ENCODE measurements at places on chromosomes 4 and X.
A peak's percentile ranks its signal among the peaks of the same experiment; 100 is the strongest.

DNA sequence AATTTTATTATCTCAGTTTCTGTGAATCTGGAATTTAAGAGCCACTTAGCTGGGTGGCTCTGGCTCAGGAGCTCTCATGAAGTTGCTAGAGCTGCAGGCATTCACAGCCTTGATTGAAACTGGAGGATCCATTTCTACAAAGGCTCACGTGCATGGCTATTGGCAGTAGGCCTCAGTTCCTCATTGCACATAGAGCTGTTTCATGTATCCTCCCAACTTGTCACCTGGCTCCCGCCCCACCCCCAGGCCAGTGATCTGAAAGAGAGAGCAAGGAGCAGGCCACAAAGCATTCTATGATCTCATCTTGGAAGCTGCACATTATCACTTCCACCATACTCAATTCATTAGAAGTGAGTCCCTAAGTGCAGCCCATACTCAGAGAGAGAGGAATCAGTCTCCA is 18.5 kb upstream of the AP1AR start:
- no peak for DNase-seq

- DNase-seq = no peak
Measured at GRCh38 chr4:4533461-4534169, 8.2 kb downstream of the STX18 start.

DNA sequence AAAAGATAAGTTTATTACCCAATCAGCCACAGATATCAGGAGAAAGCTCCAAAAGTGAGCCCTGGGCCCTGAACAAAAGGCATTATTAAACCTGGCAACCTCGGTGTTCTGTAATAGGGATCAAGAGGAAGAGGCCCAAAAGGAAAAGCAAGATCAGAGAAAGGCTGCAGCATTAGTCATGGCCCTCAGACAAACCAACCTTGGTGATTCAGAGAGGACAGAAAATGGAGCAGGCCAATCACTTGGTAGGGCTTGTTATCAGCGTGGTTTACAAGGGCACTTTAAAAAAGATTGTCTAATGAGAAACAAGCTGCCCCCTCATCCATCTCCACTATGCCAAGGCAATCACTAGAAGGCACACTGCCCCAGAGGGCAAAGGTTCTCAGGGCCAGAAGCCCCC is 75.7 kb downstream of the AGTR2 start:
- DNase-seq = no peak

DNA sequence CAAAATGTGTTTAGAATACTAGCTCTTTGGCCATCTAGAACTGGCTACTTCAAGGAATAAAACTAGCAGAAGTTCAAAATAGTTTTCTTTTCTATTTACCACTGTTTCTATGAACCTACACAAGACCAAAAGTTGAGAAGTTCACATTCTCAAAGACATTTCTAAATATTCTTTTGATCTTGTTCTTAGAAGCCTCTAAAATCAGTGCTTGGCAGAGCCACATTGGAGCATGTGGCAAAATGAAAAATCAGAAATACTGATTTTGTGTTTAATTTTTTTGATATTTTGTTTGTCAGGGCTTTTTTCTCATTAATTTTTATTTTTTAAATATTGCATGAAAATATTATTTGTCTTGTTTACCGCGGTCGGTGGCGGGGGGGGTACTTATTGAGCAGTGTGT is 853.8 kb upstream of the INTU start:
- no peak for DNase-seq

- DNase-seq = no peak
Measured at GRCh38 chr4:187184508-187184907, 460.9 kb upstream of the FAT1 start.

DNA sequence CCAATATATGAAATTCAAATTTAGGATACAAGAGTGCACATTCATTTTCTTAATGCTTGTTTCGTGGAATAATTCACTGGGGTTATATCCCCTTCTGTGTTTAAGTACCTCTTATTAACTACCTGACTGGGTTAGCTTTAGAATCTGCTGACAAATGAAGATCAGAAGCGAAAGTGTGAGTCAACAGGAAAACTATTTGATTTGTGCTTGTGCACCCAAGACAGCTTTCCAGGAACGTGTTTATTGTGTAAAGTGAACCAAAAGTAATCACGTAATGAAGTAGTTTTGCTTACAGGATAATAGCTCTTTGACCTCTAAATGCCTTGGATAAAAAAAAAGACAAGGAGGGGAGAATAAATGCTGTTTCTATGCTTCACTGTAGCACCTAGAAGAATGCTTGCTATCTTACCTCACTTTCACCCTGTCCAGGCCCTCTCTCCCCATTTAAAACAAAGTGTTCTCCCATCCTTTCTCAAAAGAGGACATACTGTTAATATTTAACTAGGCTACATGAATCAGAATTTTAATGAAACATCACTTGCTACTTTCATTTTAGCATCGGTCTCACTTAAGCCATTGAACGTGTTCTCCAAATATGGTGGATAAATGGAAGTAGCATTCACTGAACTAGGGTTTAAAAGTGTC is 141.9 kb downstream of the THOC2 start:
- no peak for DNase-seq

DNA sequence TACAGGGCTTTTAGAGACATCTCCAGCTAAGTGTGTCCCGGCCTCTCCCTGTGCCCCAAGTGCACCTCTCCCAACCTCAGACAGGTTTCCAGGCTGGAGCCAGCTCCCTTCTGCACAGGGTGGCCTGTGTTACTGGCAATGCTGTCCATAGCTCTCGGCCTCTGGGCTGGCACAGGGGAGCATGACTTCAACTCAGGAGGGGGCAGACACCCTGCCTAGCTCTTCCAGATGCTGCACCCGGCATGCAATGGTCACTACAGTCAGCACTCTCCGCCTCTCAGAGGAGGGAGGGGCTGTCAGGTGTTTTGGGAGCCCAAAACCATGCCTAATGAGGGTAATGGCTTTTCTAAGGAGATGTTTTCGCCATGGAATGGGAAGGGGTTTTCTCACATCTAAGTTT is 2.4 kb upstream of the IRAK1 start:
- no peak for DNase-seq

DNA sequence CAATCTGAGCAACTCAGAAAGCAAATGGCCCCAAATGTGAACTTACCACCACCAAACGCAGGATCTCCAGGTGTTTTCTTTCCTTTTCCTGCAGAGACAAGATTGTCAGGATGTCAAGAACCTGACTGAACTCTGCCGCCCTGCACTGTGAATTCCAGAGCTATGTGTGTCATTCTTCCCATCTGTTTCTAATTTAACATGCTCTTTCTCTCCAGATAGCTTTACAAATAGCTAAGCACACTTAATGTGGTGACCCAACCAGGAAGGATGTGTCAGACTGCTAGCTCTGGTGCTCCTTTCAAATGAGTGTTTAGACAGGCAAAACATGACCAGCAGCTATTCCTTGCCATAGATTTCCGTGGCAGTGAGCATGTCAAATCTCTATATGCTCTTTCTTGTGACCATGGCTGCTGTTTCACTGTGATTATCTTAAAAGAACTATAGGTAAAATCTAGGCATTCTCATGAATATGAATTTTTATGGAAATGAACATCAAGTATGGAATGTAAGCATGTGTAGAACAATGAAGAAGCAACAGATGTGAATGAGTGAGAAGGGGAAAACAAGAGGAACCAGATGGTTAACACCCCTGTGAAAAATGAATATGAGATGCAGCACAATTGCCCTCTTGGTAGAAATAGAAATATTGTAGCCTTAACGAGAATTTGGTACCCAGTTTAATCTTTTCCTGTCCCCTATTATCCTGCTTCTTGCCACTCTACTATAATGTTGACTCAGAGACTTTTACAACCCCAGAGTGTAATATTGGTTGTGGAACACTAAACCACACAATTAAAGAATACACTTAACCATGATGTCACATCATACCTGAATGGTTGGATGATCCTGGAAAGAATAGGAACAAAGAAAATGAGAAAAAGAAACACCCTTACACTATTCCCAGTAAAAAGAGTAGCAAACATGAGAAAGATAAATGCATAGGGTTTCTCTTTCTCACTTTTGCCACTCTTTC is 247.8 kb upstream of the DKK2 start:
- no peak for DNase-seq

- no peak for DNase-seq
Measured at GRCh38 chr4:33722254-33722653, 2522.1 kb downstream of the ARAP2 start.

DNA sequence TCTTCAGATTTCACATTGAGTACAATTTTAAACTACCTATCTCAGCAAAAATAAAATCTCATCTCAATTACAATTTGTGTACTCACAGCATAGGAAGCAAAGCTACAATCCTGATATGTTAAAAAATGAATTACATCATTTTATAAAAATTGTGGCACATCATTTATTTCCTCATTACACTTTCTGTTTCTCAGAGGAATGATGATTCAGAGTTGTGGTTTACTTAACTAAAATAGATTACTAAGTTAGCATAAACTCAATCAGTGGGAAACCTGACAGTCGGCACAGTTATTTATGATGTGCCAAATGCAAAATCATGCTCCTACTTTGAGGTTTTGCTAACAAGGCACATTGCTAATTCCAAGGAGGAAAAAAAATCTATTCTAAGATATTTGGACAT is 325.0 kb downstream of the FBXO8 start:
- DNase-seq = no peak

- DNase-seq = no peak
Measured at GRCh38 chr4:48634688-48635308, 144.7 kb downstream of the ZAR1 start.

DNA sequence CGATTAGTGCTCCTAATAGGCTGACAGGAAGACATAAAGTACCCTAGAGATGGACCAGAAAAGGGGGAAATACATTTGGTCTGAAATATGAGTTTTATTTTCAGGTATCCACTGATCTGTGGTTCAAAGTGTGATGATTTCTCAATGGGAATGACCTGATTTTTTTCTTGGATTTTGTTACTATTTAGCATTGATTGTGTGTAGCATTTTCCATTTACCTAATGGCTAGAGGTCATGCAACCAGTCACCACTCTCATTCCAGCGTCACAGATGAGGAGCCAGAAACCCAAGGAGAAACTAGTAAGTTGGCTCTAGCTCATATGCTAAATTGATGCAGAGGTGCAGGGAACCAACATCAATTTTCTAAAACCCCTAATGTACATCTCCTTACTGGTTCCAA is 118.1 kb downstream of the IL1RAPL2 start:
- no peak for DNase-seq

GRCh38 chrX:134875671-134876070 is 115.1 kb upstream of the SMIM10 start:
- DNase-seq = no peak

DNA sequence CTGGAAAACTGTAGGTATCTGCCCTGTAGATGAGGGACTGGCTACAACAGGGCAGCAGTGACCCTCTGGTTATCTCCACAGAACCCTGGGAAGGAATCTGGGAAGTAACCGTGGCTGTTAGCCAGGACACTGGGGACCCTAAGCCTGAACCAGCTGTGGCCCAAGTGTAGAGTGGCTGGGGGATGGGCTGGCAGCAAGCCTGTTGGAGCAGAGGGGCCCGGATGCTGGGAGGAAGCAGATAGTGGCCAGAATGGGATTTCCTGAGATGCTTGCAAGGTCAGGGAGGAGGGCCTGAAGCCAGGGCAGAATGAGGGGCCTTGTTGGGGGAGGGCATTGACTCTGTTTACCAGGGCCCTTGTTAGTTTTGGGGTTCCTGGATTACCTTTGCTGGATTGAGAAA is 161.0 kb upstream of the EOLA2 start:
- peak; percentile 44 for DNase-seq

DNA sequence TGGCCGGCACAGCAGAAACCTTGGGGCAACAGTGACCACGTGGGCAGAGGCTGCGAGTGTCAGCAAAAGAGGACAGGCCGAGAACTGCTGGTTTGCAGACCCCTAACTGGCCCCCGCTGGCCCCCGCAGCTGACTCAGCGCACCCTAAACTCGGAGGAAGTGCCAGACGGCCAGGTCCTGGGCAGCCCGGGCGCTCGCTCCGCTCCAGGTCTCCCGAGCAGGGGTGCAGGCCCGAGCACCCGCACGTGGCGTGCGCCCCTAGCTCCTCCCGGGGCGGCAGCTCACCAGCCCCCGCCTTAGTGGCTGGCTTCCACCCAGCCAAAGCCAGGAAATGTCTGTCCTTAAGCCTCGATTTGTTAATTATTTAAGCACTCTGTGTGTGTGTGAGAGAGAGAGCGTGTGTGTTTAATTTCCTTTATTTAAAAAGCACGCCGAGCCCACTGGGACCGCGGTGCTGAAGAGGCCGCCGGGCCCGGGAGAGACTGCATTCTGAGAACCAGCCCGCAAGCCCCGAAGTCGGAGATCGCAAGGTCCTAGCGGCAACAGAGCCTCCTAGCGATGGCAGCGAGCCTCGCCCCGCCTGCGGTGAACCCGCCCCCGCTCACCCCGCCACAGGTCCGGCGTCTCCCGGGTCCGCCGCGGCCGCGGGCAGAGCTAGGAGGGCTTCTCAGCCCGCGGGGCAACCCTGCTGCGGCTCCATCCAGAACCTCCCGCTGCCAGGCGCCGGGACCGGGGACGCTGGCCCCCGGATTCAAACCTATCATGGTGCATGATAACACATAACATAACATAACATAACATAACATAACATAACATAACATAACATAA is 45.9 kb upstream of the CDKN2AIP start:
- DNase-seq = peak; percentile 87

- no peak for DNase-seq
Measured at GRCh38 chr4:17197070-17197469, 298.6 kb upstream of the LDB2 start.

DNA sequence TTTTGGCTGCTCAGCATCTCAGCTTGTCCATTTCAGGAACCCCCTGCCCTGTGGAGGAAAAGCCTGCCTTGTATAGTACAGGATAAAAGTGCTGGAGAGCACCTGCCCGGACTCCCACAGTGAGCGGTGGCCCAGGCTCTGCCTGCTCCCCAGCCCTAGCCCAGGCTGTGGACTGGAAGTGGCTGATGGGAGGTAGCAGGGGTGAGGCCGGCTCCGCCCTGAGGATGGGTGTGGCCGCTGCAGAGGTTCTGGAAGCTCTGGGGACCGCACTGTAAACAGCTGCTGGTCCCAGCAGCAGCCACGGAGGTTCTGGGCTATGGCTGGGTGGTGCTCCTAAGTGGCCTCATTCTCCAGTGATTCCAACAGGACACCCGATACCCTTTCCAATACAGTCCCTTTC is 56.6 kb upstream of the HELT start:
- no peak for DNase-seq

DNA sequence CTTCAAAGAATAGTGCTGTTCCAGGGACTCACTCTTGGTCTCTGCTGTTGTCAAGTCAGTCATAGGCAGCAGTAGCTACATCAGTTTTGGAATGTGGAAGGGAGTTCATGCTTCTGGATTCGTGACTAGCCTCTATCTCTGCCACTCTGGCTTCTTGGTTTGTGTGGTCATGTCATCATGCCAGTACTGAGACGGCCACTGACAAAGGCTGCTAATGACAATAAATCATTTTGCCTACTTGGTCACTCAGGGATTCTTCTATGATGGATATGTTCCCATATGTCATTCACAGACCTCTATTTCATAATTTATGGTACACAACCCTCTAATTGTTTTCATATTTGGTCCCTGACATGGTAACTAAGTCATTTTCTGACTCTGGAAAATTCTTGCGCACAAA is 450.8 kb upstream of the BOD1L1 start:
- DNase-seq = no peak

- DNase-seq = no peak
Measured at GRCh38 chr4:112340023-112340422, 42.9 kb downstream of the ALPK1 start.

All from right cardiac atrium (tissue), 5 donors.